Neural cell (in vitro differentiated cells): ENCODE measurements at places on chromosomes 13 and 19. TPM values are rescaled to one million over a fixed set of nuclear protein-coding genes. Genes with fewer than 3 reads are reported as not detected.

MBD3L4 gene
- not detected in 2 replicates for polyA plus RNA-seq

ADGRE1 gene
- polyA plus RNA-seq = not detected in 2 replicates

NPHS1 gene
- 0.05 and 2.8 TPM in 2 replicates for polyA plus RNA-seq

ZNF738 gene
- polyA plus RNA-seq = 159 and 162 TPM in 2 replicates

CPB2 gene
- not detected in 2 replicates for polyA plus RNA-seq

USP12 gene
- 22.1 and 26.2 TPM in 2 replicates for polyA plus RNA-seq

PSENEN gene
- polyA plus RNA-seq = 46.2 and 46.7 TPM in 2 replicates

ASPDH gene
- 0.98 TPM in 1 of 2 replicates, not detected in the other for polyA plus RNA-seq

ZNF208 gene
- polyA plus RNA-seq = not detected in 2 replicates

SPACA7 gene
- not detected in 2 replicates for polyA plus RNA-seq

CABP5 gene
- not detected in 2 replicates for polyA plus RNA-seq

MISP3 gene
- 3.7 and 8.2 TPM in 2 replicates for polyA plus RNA-seq

DAND5 gene
- polyA plus RNA-seq = not detected in 2 replicates

ADPRHL1 gene
- 1.1 and 3.2 TPM in 2 replicates for polyA plus RNA-seq

SMAD9 gene
- polyA plus RNA-seq = 2.3 and 2.5 TPM in 2 replicates

PROSER1 gene
- polyA plus RNA-seq = 28.2 and 38.2 TPM in 2 replicates

WTIP gene
- polyA plus RNA-seq = 9.8 and 16.0 TPM in 2 replicates

PLIN3 gene
- polyA plus RNA-seq = 0.71 and 1.7 TPM in 2 replicates

PGLYRP1 gene
- polyA plus RNA-seq = not detected in 2 replicates

DBP gene
- polyA plus RNA-seq = 1.0 and 3.6 TPM in 2 replicates

LILRB5 gene
- polyA plus RNA-seq = not detected in 2 replicates

RYR1 gene
- 0.44 and 0.69 TPM in 2 replicates for polyA plus RNA-seq
